Right renal pelvis (tissue), 4 donors: ENCODE measurements at places on chromosomes 6 and 20.

- DNase-seq = no peak
These were observed 796.2 kb upstream of the EPHA7 start for GRCh38 chr6:94215552-94215951.

- DNase-seq = no peak
These were observed 107.8 kb upstream of the RNF217 start for GRCh38 chr6:124854338-124854922.

GRCh38 chr20:60513141-60513540 is 554.9 kb downstream of the CDH26 start:
- no peak for DNase-seq

DNA sequence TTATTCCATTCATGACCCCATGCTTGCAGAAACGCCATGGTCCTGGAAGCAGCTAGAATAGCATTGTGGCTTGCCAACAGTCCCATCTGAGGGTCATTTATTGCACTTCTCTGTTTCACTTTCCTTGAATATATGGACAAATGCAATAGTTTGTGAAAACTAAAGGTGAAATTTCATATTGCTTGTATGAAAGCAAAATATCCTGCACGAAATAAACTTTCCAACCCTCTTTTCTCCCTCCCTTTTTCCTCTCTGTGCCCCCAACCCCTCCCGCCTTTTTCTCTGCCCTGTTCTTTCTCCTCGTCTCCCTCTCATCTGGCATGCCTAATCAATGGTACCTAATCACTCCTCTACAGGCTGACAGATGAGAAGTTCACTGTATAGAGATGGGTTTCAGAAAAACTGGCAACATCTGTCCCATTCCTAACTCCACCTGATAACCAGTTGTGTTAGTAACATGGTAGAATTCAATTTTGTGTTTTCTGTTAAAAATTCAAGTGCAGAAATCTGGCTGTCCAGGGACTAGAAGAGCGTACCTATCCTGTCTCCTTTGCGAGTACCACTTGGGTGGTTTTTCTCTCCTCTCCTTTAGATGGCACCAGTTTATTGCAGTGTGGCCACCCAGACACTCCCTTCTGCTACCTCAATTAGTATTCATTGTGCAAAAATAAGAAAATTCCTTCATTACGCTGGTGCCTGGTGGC is 198.6 kb downstream of the FOXA2 start:
- no peak for DNase-seq

GRCh38 chr20:32580970-32581838 is 3.9 kb downstream of the NOL4L start:
- no peak for DNase-seq

DNA sequence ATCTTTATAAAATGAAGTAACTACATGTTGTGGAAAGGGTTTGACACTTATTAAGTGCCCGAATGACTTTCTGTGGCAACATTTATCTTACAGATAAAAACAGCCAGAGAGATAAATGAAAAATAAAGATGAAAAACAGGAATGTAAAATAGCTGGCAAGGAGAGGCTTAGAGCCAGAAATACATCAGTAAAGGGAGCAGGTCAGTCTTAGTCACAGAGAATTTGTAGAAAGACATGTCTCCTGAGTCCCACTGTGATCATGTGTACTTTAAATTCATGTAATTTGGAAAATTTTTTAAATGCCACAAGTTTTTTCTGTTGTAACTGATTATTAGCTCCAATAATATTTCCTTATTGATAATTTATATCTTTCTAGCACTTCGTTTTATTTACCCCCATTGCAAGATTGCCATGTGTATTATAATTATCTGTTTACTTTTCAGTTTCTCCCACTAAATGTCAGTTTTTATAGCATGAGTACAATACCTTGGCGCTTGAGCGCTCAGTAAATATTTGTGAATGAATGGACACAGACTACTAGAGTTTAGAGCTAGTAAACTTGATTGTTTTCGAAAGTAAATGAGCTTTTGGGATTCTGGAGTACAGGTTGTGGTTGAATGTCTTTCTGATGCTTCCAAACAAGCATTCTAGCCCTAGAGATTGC is 15.2 kb downstream of the TAB2 start:
- DNase-seq = no peak

GRCh38 chr6:31545291-31545690 is 1.1 kb downstream of the ATP6V1G2 start:
- no peak for DNase-seq

GRCh38 chr20:63301671-63302070 is 8.7 kb downstream of the COL20A1 start:
- no peak for DNase-seq

GRCh38 chr6:145621776-145622175 is 113.5 kb downstream of the EPM2A start:
- DNase-seq = no peak

DNA sequence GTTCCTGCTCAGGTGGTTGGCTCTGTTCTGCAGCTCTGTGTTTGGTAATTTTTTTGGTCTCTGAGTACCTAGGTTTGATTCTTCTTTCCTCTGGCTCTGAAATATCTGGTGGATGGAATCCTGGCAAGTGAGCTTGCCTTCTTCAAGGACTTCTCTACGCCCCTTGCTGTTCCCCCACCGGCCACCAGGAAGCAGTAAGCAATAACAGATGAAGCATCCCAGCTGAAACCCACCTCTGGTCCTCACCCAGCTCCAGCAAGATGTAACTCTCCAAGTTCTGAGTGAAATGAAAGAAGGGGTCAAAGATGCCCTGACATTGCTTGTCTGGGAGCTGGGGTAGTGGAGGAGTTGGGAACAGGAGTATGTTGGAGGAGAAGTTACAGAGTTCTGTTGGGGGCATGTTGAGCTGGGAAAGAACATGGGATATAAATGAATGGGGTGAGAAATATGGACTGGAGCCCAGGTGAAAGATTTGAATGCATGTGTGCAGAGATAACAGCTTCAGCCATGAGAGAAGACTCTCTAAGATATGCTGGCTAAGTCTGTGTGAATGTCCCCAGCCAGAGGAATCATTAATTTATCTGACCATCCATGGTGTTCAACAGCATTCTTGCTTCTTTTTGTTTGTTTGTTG is 51.3 kb upstream of the GLP1R start:
- peak; percentile 31 for DNase-seq

DNA sequence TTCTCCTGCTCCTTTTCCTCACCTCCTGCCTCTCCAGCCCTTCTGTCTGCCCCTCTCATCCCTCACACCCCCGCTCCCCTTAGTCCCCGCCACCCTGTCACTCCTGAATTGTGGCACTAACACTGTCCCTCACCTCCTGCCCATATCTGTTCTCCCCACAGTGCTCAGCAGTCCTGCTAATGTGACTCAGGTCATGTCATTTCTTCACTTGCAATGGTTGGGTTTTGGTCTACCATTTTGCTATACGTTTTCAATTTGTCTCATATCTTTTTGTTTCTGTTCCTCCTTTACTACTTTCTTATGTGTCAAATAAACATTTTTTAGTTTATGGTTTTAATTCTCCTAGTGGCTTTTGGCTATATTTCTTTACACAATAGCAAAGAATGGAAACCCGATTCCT is 1.3 kb upstream of the HLA-B start:
- no peak for DNase-seq

DNA sequence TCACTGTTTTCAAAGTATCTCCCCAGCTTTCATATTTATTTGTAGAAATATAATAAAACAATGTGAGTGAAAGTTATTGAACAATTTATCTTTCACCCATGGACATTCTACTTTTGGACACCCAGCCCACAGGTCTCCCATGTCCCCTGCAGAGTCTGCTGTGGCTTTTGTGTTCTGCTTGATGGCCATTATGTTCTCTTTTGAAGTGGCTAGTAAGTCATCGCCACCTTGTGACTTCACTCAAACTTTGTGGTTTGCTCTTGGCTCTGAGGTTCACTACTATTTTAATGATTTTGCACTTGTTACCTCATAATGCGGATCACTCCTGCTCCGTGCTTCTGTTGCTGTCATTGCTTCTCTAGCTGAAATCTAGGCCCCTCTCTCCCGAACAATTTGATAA is 10.2 kb upstream of the DEFB113 start:
- no peak for DNase-seq

- DNase-seq = no peak
These were observed 59.3 kb upstream of the ZNF217 start for GRCh38 chr20:53652859-53653517.

GRCh38 chr6:70103798-70104197 is 199.1 kb downstream of the COL9A1 start:
- DNase-seq = no peak

DNA sequence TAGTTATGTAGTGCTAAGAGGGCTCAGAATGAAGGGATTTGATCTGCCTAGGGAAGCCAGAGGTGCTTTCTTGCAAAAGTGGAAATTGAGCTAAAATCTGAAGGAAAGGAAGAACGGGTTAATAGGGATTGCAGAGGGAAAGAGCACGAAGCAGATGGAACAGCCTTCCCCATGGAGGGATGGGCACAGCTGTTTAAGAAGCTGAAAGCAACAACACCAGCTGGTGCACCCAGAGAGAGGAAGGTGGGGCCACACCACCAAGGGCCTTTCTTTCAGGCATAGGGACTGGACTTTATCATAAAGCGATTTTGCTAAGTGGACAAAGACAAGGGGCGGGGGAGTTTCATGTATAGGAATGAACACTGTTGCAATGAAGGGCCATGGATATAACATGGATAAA is 65.8 kb upstream of the SNRPB2 start:
- no peak for DNase-seq

- no peak for DNase-seq
These were observed 39.2 kb upstream of the TLDC2 start for GRCh38 chr20:36836591-36837269.

DNA sequence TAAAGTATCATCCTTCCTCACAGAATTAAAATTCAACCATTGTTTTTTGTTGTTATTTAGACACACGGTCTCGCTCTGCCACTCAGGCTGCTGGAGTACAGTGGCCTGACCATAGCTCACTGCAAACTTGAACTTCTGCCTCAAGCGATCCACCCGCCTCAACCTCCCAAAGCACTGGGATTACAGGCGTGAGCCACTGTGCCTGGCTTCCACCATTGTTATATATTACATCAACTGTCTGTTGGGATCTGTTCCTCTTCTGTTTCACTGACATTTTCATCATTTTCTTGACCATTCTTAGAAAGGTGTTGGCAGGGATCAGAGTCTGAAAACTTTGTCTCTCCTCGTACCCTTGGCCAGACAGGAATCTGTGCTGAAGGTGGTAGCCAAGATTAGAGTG is 21.3 kb upstream of the TULP1 start:
- no peak for DNase-seq
